Activated naive CD8-positive, alpha-beta T cell treated with anti-CD3 and anti-CD28 coated beads for 36 hours (primary cell): ENCODE measurements at places on chromosomes 16 and 17. TPM values are rescaled to one million over a fixed set of nuclear protein-coding genes. Genes with fewer than 3 reads are reported as not detected.
A peak's percentile ranks its signal among the peaks of the same experiment; 100 is the strongest.

- DNase-seq: no peak
- no peaks in the 10 kb centered on the region for H3K4me1 ChIP-seq
- H3K4me3 ChIP-seq: no peak overlapping the region
- H3K36me3 ChIP-seq: no peaks in the 10 kb centered on the region
- no peak overlapping the region for H3K27ac ChIP-seq
- H3K27me3 ChIP-seq: no peaks in the 10 kb centered on the region
These were observed 82.1 kb upstream of the CNTNAP4 start for GRCh38 chr16:76195056-76195455.

The FBXW10 gene
- total RNA-seq: not detected

The GPR179 gene
- 0.23 TPM for total RNA-seq

DNA sequence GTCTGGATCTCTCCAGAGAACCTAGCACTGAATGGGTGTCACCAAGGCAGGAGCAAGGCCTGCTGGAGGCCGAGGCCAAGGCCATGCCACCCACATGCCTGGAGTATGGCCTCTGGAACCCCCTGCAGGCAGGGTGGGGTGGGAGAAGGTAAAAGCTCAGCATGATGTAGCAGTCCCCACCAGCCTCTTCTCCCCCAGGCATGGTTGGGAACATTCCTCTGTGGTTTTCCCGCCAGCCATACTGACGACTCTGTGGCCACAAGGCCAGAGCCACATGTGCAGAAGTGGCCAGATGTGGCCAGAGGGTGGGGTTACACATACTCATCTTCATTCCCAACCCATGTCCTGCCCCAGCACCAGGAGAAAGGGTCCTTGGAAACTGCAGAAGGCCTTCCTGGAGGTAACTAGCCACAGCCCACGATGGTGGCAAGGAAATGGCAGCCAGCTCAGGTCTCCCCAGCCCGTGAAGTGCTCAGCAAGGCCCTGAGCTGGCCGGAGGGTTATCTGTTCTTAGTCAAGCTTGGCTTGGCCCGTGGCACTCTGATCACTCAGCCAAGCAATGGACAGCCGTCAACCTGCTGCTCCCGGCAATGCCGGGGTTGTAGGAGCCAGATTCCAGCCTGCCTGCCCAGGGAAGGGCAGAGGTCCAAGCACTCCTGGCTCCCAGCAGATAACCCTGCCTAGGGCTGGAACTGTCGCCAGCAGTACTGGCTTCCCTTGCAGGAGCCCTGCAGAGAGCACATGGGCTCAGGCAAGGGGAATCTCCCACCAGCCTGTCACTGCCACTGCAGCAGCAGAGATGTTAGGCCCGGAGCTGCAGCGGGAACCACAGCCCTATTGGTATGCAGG lies 26.1 kb downstream of the HDAC5 start:
- no peak for DNase-seq
- peaks cover 13% of the 10 kb centered on the region for H3K4me1 ChIP-seq
- H3K27me3 ChIP-seq: no peaks in the 10 kb centered on the region
- H3K27ac ChIP-seq: no peak overlapping the region
- no peak overlapping the region for H3K4me3 ChIP-seq
- no peaks in the 10 kb centered on the region for H3K36me3 ChIP-seq

The MT1E gene
- total RNA-seq: 68.9 TPM

- peak; percentile 15 for DNase-seq
- peaks cover 27% of the 10 kb centered on the region for H3K4me1 ChIP-seq
- no peaks in the 10 kb centered on the region for H3K27me3 ChIP-seq
- H3K27ac ChIP-seq: peak overlapping the region; percentile 86
- no peaks in the 10 kb centered on the region for H3K36me3 ChIP-seq
These were observed 365.6 kb downstream of the SLC39A11 start for GRCh38 chr17:72726936-72727335.

GRCh38 chr17:15233022-15233805 lies 31.9 kb downstream of the PMP22 start:
- no peak overlapping the region for H3K4me3 ChIP-seq
- peaks cover 4% of the 10 kb centered on the region for H3K4me1 ChIP-seq
- H3K27me3 ChIP-seq: no peaks in the 10 kb centered on the region

- no peak overlapping the region for H3K27ac ChIP-seq
- no peak overlapping the region for H3K4me3 ChIP-seq
- peaks cover 29% of the 10 kb centered on the region for H3K4me1 ChIP-seq
- DNase-seq: no peak
These were observed 2.4 kb downstream of the EFNB3 start for GRCh38 chr17:7707446-7707845.

GRCh38 chr17:14222611-14223010 lies 14.1 kb downstream of the CDRT15 start:
- no peaks in the 10 kb centered on the region for H3K27me3 ChIP-seq
- H3K36me3 ChIP-seq: peaks cover 3% of the 10 kb centered on the region
- no peak for DNase-seq
- no peak overlapping the region for H3K27ac ChIP-seq
- H3K4me3 ChIP-seq: no peak overlapping the region
- no peaks in the 10 kb centered on the region for H3K4me1 ChIP-seq

GRCh38 chr17:60102632-60103096 lies 23.9 kb upstream of the HEATR6 start:
- peak overlapping the region; percentile 46 for H3K4me3 ChIP-seq
- peaks cover 14% of the 10 kb centered on the region for H3K4me1 ChIP-seq
- H3K27ac ChIP-seq: no peak overlapping the region

The TBC1D3I gene
- not detected for total RNA-seq

The NHLRC4 gene
- 0.54 TPM for total RNA-seq

The TNP2 gene
- total RNA-seq: not detected

The CCDC40 gene
- total RNA-seq: 1.2 TPM

The KRTAP4-1 gene
- not detected for total RNA-seq

The OTOP2 gene
- not detected for total RNA-seq

- H3K27ac ChIP-seq: no peak overlapping the region
- H3K27me3 ChIP-seq: no peaks in the 10 kb centered on the region
- no peaks in the 10 kb centered on the region for H3K4me1 ChIP-seq
- H3K4me3 ChIP-seq: no peak overlapping the region
- no peaks in the 10 kb centered on the region for H3K36me3 ChIP-seq
These were observed 82.4 kb downstream of the NDE1 start for GRCh38 chr16:15732416-15732815.

The KREMEN2 gene
- not detected for total RNA-seq

- DNase-seq: no peak
- no peak overlapping the region for H3K4me3 ChIP-seq
- no peak overlapping the region for H3K27ac ChIP-seq
- H3K4me1 ChIP-seq: no peaks in the 10 kb centered on the region
- H3K27me3 ChIP-seq: no peaks in the 10 kb centered on the region
- no peaks in the 10 kb centered on the region for H3K36me3 ChIP-seq
These were observed 34.2 kb upstream of the PABPN1L start for GRCh38 chr16:88900662-88901052.

The MPG gene
- total RNA-seq: 56.7 TPM

DNA sequence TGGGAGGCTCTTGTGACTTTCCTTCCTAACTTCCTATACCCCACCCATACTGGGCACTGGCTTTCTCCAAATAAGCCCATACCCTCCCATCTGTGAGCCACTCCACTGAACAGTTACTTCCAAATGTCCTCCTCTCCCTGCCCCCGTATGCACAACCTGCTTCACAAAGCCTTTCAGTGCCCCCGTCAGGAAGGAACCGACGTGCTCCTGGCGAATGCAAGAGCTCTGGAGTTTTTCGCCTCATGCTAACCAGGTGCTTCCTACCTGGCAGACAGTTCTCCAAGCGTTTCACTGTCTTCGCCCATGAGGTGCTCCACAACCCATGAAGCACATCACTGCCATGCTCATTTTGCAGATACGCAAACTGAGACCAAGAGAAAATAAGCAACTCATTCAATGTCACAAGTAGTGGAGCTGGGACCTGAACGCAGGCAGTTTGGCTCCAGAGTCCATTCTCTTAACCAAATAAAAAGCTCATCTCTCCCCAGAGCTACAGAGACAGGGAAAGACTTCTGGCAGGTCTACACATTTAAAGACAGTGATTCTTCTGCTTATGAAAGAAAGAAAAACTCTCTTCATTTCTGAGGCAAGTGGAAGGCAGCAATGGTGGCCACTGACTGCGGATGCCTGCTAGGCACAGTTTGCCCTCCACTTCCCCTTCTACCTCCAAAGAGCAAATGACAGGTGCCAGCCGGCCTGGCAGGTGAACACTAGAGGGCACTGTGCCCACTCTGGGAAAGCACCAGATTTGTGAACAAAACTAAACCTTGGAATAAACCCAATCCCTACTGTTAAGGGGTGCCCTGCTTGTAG lies 23.8 kb downstream of the SPHK1 start:
- no peaks in the 10 kb centered on the region for H3K27me3 ChIP-seq
- peak; percentile 63 for DNase-seq
- H3K4me3 ChIP-seq: no peak overlapping the region
- no peak overlapping the region for H3K27ac ChIP-seq
- peaks cover 7% of the 10 kb centered on the region for H3K4me1 ChIP-seq

The SLC13A2 gene
- not detected for total RNA-seq

- H3K27me3 ChIP-seq: peaks cover 48% of the 10 kb centered on the region
- H3K27ac ChIP-seq: no peak overlapping the region
- H3K4me3 ChIP-seq: peak overlapping the region; percentile 70
- DNase-seq: no peak
These were observed 3.1 kb downstream of the NPW start for GRCh38 chr16:2022723-2023091.

GRCh38 chr17:59105852-59106462 lies 723 bp downstream of the TRIM37 start:
- peak overlapping the region; percentile 93 for H3K27ac ChIP-seq
- H3K27me3 ChIP-seq: no peaks in the 10 kb centered on the region
- peaks cover 34% of the 10 kb centered on the region for H3K36me3 ChIP-seq
- peak; percentile 69 for DNase-seq

DNA sequence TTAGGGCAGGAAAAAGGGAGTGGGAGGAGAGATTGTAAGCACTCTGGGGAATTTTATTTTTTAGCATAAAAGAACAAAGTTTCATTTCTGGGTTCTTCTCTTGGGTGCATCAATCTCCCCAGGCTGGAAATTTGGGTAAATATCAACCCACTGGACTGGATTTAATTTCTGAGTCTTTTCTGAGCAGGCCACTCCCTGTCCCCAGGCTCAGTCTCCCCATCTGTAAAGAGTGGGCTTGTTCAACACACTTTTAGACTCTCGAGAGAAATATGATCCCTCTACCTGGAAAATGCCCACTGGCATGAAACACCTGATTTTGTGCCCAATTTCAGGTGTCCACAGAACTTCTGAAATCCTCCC lies 617 bp upstream of the VTN start:
- peaks cover 22% of the 10 kb centered on the region for H3K4me1 ChIP-seq
- peaks cover 12% of the 10 kb centered on the region for H3K36me3 ChIP-seq
- no peak for DNase-seq

DNA sequence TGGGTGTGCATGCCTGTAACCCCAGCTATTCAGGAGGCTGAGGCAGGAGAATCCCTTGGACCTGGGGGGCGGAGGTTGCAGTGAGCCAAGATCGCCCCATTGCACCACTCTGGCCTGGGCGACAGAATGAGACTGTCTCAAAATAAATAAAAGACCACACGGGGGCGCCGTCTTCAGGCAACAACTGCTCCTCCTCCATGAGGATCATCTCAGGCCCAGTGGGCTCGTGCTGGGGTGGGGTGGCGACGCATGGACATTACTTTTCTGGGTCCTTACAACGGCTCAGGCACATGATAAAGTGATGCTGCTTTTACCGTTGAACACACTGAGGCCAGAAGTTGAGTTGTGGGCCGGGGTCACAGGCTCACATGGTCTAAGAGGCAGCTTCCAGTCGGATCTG lies 56.2 kb downstream of the PRMT7 start:
- no peaks in the 10 kb centered on the region for H3K36me3 ChIP-seq
- no peak overlapping the region for H3K4me3 ChIP-seq
- H3K4me1 ChIP-seq: peaks cover 35% of the 10 kb centered on the region

The ARHGAP44 gene
- 0.29 TPM for total RNA-seq

The CEP20 gene
- total RNA-seq: 44.9 TPM

DNA sequence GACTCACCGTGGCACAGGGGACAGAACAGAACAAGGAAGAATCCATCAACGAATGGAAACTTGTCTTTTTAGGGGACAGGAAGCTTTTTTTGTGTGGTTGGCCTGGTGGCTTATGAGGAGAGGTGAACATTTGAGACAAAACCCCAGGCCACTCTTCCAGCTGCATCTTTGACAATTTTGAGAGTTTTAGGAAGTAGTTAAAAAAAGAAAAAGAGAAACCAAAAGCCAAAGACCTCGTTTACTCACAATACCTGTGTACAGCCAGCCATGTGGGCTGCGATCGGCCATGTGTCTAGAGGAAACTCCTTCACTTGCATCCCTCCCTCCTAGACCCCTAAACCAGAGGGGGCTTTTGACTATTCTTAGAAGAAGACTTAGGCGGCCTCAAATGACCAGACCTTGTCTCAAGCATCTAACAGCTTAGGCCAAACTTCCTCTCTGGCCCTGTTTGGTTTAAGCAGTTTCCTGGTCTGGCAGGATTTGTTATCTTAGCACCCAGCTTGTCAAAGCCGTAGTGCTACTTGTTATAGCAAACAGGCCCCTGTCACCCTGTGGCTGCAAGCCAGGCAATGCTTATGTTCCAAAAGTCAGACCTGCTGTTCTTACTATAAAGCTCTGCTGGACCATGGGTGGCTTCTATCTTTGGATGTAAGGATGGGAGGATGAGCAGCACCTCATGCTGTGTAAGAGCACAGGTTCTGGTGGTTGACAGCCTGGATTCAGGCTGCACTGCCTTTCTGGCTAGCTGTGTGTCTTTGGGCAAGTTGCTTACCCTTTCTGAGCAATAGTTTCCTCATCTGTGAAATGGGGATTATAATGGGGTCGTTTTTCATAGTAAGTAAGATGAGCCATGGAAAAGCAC lies 17.7 kb downstream of the KSR1 start:
- peaks cover 39% of the 10 kb centered on the region for H3K36me3 ChIP-seq
- no peaks in the 10 kb centered on the region for H3K27me3 ChIP-seq
- H3K27ac ChIP-seq: peak overlapping the region; percentile 99
- peak; percentile 85 for DNase-seq

DNA sequence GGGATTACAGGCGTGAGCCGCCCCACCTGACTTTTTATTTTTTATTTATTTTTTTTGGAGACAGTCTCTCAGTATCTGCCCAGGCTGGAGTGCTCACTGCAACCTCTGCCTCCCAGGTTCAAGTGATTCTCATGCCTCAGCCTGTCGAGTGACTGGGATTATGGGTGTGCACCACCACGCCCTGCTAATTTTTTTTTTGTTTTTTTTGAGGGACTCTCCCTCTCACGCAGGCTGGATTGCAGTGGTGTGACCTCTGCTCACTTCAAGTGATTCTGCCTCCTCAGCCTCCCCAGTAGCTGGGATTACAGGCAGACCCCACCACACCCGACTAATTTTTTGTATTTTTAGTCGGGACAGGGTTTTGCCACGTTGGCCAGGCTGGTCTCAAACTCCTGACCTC lies 7.7 kb downstream of the ZNF207 start:
- peaks cover 42% of the 10 kb centered on the region for H3K36me3 ChIP-seq
- H3K4me1 ChIP-seq: peaks cover 47% of the 10 kb centered on the region
- no peak for DNase-seq
- H3K27ac ChIP-seq: no peak overlapping the region
- H3K27me3 ChIP-seq: no peaks in the 10 kb centered on the region
- no peak overlapping the region for H3K4me3 ChIP-seq

GRCh38 chr16:84131117-84131516 lies 13.9 kb downstream of the HSDL1 start:
- no peak overlapping the region for H3K4me3 ChIP-seq
- no peaks in the 10 kb centered on the region for H3K27me3 ChIP-seq
- H3K27ac ChIP-seq: no peak overlapping the region
- no peak for DNase-seq
- H3K4me1 ChIP-seq: peaks cover 20% of the 10 kb centered on the region
- peaks cover 3% of the 10 kb centered on the region for H3K36me3 ChIP-seq

GRCh38 chr17:39872751-39873150 lies 4.7 kb downstream of the ZPBP2 start:
- H3K27ac ChIP-seq: no peak overlapping the region
- DNase-seq: no peak
- peaks cover 2% of the 10 kb centered on the region for H3K4me1 ChIP-seq
- H3K4me3 ChIP-seq: no peak overlapping the region

The SLC5A10 gene
- total RNA-seq: not detected

The PPM1E gene
- total RNA-seq: 0.06 TPM

GRCh38 chr17:15261802-15262290 lies 3.3 kb downstream of the PMP22 start:
- no peak overlapping the region for H3K27ac ChIP-seq
- no peak for DNase-seq
- H3K27me3 ChIP-seq: peaks cover 98% of the 10 kb centered on the region
- H3K4me3 ChIP-seq: no peak overlapping the region
